NCI-H2107 (cell line): ENCODE measurements at places on chromosomes 12 and 14.

GRCh38 chr12:114481200-114481535 is 75.2 kb upstream of the TBX5 start:
- no peak for DNase-seq

GRCh38 chr14:102580550-102581110 is 11.8 kb upstream of the RCOR1 start:
- DNase-seq = no peak

DNA sequence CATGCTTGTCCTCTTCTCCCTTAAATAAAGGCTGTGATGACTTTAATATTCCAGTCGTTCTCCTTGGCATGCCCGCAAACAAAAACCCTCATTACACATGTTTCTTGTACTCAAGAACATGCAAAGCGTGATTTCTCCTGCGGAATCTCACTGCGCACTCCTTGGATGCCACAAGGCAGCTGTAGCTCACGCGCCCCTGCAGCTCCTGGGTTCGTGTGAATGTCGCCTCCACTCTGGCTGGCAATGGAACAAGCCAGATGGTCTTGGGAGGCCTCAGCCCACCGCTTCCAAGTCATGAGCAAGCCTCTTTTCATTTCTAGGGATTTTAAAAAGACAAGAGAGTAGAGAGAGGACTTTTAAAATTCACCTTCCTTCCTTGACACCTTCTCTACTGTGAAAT is 403.8 kb downstream of the PCNX1 start:
- no peak for DNase-seq

- DNase-seq = no peak
Measured at GRCh38 chr12:68043435-68043834, 54.2 kb downstream of the IFNG-AS1 start.

GRCh38 chr12:54126029-54126695 is 62.6 kb downstream of the SMUG1 start:
- no peak for DNase-seq

- no peak for DNase-seq
Measured at GRCh38 chr14:74941676-74942097, 13.7 kb downstream of the PGF start.

DNA sequence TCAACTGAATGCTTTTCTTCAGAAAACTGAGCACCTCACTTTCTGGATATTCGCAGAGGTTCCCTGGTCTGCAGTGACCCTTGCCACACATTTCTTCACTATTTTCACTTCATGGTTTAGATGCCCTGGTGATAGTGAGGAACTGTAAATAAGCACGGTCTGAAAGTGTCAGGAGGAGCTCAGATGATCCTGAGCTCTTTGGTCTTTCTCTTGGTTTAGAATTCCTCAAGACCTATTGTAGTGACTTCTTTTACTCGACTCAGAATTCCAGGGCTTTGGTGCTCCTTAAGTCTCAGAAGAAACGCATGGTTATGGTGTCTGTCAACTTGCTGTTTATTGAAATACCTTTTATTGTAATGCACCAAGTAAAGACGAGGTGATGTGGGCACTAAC is 84.0 kb downstream of the SAMD4A start:
- DNase-seq = no peak

DNA sequence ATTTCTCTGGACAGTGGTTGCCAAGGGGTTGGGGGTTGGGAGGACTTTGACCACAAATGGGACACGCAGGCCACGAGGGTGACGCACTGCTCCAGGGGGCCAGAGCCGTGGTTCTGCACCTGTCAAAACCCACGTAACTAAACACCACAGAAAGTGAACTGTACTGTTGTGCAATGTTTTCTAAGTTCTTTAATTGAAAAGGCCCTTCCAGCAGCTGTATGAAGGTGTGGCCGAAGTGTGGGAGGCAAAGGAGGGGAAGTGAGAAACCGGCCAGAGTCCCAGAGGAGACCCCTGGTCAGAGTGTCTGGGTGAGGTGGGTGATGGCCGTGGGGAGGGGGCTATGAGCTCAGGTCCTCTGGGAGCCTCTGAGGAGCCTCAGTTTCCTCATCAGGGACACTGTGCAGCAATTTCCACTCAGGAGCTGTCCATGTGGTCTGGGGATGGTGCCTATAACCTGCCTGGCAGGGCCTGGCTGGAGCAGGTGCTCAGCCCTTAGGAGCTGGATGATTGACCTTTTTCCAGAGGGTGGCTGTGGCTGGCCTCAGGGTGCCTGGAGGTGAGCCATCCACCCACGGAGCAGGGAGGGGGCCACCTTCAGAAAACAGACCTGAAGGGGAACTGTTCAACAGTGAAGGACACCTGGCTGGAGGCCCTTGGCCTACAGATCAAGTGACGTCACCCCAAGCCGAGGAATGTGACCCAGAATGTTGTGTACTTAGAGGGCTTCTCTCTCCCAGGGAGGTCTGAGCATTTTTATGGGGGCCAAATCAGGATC is 9.8 kb upstream of the BDKRB2 start:
- DNase-seq = peak; percentile 48

- DNase-seq = no peak
Measured at GRCh38 chr12:57046947-57047890, 2.7 kb downstream of the MYO1A start.

GRCh38 chr12:115273456-115273855 is 589.5 kb upstream of the TBX3 start:
- DNase-seq = no peak

DNA sequence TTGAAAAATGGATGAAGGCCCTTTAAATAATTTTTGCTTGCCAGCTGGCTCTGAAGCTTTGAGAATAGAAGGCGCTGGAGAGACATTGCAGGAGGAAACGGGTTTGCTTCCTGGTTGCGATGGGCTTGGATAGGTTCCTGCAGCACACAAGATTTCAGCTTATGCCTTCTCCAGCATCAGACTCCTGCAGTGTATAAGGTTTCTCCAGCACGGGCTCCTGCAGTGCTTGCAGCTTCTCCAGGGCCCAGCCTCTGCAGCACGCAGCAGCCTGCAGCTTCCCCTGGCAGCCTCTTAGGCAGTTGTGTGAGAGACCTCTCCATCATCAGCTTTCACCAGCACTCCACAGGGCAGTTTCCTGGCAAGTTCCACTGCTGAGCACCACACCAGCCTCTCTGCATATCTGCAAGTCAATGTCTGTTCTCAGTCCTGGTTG is 78.7 kb upstream of the ZDHHC17 start:
- peak; percentile 67 for DNase-seq

DNA sequence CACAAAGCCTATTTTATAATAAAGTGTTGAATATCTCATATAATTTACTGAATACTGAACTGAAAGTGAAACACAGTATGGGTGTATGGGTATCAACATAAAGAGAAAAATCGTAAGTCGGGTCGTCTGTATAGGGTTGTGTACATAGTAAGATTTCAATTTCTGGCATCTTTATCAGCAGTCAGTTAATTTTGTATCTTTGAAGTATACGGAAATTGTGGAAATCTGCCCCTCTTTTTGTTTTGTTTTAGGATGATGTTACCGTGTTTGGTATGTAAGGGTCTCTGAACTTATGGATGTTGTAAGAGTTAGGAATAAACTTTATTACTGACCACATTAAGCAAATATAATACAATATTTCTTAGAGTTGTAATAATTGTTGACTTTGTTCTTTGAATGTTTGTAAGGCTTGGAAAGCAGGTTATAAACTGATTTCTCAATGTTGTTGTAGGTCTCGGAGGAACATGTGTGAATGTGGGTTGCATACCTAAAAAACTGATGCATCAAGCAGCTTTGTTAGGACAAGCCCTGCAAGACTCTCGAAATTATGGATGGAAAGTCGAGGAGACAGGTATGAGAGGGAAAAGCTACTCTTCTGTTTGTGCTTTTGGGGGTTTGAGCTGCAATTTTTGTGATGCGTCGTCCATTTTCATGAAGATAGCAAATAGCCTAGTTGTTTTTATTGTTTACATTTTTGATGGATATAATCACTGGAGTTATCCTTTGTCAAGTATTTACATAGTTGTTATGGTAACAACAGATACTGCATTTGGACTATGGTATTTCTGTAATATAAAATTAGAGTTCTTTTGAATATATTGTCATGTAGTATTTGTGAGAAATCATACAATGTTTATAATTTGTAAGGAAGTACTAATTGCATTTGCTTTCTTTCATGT is 12.0 kb downstream of the EID3 start:
- DNase-seq = no peak

DNA sequence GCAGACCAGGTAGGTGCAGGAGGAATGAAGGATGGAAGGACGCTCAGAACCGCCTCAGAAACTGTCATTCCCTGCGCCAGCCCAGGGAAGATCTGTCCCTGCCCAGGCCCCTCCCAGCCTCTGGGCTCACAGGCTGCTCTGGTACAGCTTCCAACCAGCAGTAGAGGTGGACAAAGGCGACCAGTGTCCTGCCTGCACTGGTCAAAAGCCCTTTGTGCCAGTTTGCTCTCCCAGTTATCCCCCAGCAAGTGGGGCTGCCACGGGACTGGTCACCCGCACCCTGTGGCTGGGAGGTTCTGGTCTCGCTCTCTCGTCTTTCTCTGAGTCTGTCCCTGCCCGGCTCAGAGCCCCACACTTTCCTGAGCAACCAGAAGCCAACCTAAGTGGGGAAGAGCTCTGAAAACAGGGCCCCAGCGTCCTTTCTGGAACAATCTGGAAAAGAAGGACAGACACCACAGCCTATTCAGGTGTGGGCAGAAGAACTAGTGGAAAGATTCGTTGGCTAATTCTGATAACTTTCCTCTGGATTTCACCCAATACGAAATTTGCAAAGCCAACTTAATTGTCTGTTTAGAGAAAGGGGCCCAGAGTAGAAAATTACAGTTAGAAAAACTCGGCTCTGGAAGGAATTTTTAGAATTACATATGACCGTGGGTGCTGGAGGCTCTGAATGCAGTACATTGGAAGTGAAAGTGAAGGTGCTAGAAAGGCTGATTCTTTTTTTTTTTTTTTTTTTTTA is 21.7 kb downstream of the SNRNP35 start:
- DNase-seq = no peak

DNA sequence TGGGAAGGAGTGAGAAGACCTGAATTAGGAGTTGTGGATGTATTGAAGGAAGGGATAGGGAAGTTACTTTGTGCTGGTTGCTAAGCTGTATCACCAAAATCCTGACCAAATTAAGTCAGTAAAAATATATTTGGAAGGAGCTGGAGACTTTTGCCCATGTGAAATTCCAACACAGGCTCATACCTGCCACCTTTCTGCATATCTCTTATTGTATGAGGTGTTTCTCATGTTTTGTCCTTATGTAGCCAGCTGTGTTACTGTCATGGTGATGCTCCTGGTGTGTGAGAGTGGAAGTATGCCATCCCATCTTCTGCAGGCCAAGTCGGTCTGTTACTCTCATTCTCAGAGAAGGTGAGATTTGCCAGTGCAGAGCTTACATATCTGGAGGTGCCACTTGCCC is 29.4 kb upstream of the RNU6-8 start:
- DNase-seq = no peak

GRCh38 chr14:101564444-101564776 is 3.1 kb downstream of the DIO3 start:
- DNase-seq = no peak

- peak; percentile 32 for DNase-seq
Measured at GRCh38 chr14:63286071-63286470, 32.7 kb downstream of the GPHB5 start.

- no peak for DNase-seq
Measured at GRCh38 chr12:42255866-42256261, 17.8 kb upstream of the YAF2 start.

- DNase-seq = no peak
Measured at GRCh38 chr12:69653703-69654102, 43.0 kb upstream of the LRRC10 start.

GRCh38 chr14:93051600-93052546 is 63.9 kb downstream of the ITPK1 start:
- DNase-seq = no peak

DNA sequence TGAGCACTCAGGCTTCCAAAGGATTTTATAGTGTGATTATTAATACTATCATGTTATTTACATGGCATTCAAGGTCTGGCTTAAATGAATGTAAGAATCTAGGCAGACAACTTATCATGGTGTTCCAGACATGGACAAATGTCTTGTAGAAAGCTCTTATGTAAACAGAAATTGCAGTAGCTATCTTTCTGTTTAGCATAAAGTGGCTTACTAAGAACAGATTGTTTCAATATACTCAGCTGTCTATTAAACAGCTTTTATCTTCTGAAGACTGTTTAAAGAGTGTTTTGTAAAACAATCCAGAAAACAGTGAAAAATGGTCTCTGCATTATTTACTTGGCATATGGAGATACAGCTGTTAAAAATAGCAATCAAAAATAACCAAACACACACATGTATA is 1061.8 kb upstream of the SEL1L start:
- DNase-seq = no peak

GRCh38 chr14:76964695-76965094 is 63.8 kb downstream of the IRF2BPL start:
- no peak for DNase-seq

- no peak for DNase-seq
Measured at GRCh38 chr14:76081642-76082041, 70.1 kb upstream of the GPATCH2L start.

GRCh38 chr14:100321473-100322137 is 1.5 kb upstream of the SLC25A47 start:
- no peak for DNase-seq

DNA sequence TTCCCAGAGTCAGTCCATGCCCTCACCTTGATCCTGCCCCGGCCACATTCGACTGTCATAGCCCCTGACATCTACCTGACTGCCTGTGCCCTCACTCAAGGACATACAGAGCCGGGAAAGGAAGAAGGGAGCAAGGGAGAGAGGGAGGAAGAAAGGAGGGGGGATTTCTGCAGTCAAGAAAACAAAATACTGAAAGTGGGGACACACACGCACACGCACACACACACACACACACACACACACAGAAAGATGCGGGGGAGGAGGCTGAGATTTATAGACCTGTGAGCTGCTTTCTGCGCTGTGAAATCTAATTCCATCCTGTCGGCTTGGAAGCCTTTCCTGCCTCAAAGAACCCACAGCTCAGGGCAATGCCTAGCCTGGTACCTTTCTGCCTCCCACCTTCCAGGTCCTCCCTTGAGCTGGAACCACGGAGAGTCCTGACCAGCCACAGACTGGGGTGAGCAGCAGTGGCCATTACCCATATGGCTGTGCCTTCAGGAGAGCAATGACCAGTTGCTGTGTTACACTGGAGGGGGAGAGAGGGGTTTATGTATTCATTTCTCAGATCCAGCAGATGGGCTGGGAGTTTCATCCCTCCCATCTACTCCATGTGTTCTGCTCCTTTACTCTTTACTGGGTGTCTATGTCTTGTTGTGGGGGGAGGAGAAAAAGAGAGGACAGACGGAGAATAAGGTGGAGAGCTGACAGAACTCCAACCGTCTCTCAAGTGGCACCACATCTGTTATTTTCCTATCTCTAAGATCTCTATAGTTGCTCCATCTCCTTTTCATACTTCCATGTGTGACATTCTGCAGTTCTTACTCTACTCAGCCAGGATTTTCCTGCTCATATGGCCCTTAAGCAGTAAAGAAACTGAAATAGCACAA is 12.9 kb downstream of the C14orf93 start:
- DNase-seq = no peak
